ENCODE measurements at places on chromosomes 4 and X.

- no peaks in the 10 kb centered on the region for H3K36me3 ChIP-seq
- H3K4me3 ChIP-seq = no peak overlapping the region
- DNase-seq = no peak
- no peak overlapping the region for H3K27ac ChIP-seq
These were observed 119.5 kb upstream of the CHRDL1 start for GRCh38 chrX:110915111-110915510.

- no peaks in the 10 kb centered on the region for H3K27me3 ChIP-seq
- no peaks in the 10 kb centered on the region for H3K4me1 ChIP-seq
- H3K27ac ChIP-seq = no peak overlapping the region
- DNase-seq = no peak
- H3K4me3 ChIP-seq = no peak overlapping the region
These were observed 194.3 kb upstream of the RPS6KA3 start for GRCh38 chrX:20461002-20461401.

GRCh38 chr4:185786422-185786821 is 25.6 kb downstream of the SORBS2 start:
- no peak overlapping the region for H3K4me3 ChIP-seq
- H3K36me3 ChIP-seq = no peaks in the 10 kb centered on the region
- H3K27me3 ChIP-seq = no peaks in the 10 kb centered on the region
- no peak for DNase-seq
- peaks cover 11% of the 10 kb centered on the region for H3K4me1 ChIP-seq
- H3K27ac ChIP-seq = no peak overlapping the region

GRCh38 chrX:10537308-10537707 is 83.1 kb downstream of the MID1 start:
- H3K27me3 ChIP-seq = no peaks in the 10 kb centered on the region
- no peaks in the 10 kb centered on the region for H3K36me3 ChIP-seq
- DNase-seq = no peak
- H3K27ac ChIP-seq = no peak overlapping the region

DNA sequence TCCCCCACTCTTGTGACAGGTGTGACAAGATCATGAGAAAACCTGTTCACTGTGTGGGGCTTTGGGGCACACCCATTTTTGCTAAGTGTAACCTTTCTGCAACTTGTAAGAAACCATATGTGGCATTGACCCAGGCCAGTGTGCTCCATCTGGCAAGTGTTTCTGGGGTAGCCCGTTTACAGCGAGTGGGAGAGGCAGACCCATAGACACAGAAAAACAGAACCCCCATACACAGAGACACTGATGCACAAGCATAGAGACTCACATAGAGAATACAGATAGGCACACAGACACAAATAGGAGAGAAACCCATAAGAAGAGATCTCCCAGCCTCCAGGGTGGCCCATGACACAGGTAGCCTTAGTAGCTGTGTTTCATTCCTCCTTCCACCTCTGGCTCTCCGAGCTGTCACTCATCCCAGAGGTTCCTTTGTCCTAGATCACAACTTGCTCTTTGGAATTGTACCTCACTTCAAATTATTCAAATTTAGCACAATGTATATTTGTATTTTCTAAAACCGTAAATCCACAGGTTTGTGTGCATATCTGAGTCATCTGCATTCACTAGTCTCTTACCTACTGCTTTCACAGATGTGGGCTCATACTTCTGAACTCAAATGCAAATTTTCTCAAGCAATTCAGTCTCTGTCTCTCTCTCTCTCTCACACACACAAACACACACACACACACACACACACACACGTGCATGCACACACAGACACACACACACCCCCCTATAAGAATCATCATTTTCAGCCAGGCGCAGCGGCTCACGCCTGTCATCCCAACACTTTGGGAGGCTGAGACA is 114.4 kb downstream of the SH3KBP1 start:
- no peaks in the 10 kb centered on the region for H3K36me3 ChIP-seq
- H3K27me3 ChIP-seq = no peaks in the 10 kb centered on the region
- peaks cover 13% of the 10 kb centered on the region for H3K4me1 ChIP-seq
- no peak overlapping the region for H3K4me3 ChIP-seq
- peak overlapping the region; percentile 15 for H3K27ac ChIP-seq

DNA sequence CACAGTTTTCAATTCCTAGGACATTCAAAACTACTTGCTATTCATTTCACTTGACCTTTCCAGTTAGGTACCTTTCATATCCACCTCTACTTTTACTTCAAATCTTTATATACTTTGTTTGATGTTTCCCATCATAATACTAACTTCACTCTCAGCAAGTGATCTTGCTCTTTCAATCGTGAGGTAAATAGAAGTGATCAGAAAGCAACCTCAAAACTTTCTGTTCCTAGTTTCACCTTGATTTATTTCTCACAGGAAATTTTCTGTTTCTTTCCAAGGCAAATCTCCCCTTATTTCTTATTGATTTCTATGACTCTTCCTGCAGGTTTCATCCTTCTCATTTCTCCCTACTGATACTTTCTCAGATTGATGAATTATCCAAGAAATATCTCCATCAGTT is 623.5 kb downstream of the FSTL5 start:
- H3K36me3 ChIP-seq = no peaks in the 10 kb centered on the region
- H3K4me3 ChIP-seq = no peak overlapping the region
- no peaks in the 10 kb centered on the region for H3K27me3 ChIP-seq
- no peak overlapping the region for H3K27ac ChIP-seq

- H3K36me3 ChIP-seq = peaks cover 13% of the 10 kb centered on the region
- H3K27me3 ChIP-seq = no peaks in the 10 kb centered on the region
- no peak overlapping the region for H3K4me3 ChIP-seq
- no peak for DNase-seq
These were observed 156.6 kb downstream of the GATB start for GRCh38 chr4:151604238-151604637.

DNA sequence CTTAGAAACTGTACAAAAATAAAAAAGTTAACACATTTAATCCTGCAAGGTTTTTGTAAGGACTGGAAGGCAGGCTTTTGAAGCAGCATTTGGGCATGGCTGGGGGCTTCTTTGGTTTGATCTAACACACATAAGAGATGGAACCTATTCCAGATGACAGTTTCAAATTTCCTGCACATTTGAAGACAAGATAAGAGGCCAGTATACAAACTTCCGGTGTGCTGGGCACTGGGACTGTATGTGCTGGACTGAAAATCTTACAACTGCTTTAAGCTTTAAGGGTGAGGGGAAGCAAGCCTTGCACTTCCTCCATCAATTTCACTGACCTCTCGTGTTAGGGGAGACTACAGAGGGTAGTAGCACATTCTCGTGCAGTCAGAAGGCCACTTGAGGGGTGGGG is 122.9 kb downstream of the AMMECR1 start:
- no peak overlapping the region for H3K4me3 ChIP-seq
- peaks cover 2% of the 10 kb centered on the region for H3K36me3 ChIP-seq
- peaks cover 3% of the 10 kb centered on the region for H3K4me1 ChIP-seq
- DNase-seq = no peak
- no peaks in the 10 kb centered on the region for H3K27me3 ChIP-seq

GRCh38 chr4:108378164-108378563 is 209.4 kb upstream of the LEF1 start:
- H3K36me3 ChIP-seq = no peaks in the 10 kb centered on the region
- peaks cover 3% of the 10 kb centered on the region for H3K27me3 ChIP-seq
- no peak overlapping the region for H3K27ac ChIP-seq
- no peak for DNase-seq
- no peak overlapping the region for H3K4me3 ChIP-seq

DNA sequence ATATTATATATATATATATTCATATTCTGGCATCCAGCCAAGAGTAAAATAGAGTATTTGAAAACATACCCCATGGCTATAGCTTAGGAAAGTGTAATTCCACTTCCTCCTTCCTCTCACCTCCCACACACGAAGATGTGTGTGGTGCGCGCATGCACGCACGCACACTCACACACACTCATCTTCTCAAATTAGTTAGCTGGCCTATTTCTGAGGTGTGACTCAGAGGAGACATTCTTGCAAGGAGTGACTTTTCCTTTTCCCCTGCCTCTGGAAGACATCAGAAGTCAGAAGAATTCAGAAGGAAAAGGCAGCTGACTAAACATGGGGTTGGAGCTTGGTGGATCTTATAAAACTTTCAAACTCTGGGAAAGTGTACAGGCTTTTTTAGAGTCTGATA is 8.8 kb downstream of the ENPEP start:
- H3K36me3 ChIP-seq = no peaks in the 10 kb centered on the region
- peaks cover 81% of the 10 kb centered on the region for H3K4me1 ChIP-seq
- H3K4me3 ChIP-seq = no peak overlapping the region
- no peaks in the 10 kb centered on the region for H3K27me3 ChIP-seq
- no peak for DNase-seq

DNA sequence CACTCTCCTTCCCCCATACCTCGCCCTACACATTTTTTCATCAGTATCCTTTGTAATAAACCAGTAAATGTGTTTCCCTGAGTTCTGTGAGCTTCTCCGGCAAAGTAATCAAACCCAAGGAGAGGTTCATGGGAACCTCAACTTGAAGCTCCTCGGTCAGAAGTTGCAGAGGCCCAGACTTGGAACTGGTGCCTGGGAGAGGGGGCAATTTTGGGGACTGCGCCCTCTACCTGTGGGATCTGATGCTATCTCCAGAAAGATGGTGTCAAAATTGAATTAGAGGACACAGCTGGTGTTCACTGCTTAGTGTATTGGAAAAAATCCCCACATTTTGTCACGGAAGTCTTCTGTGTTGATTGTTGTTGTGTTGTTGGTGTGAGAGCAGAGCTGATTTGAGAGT is 70.6 kb downstream of the ATP11C start:
- H3K4me1 ChIP-seq = no peaks in the 10 kb centered on the region
- H3K4me3 ChIP-seq = no peak overlapping the region
- DNase-seq = no peak
- H3K36me3 ChIP-seq = no peaks in the 10 kb centered on the region

GRCh38 chr4:88752754-88753153 is 55.1 kb upstream of the NAP1L5 start:
- H3K4me3 ChIP-seq = no peak overlapping the region
- DNase-seq = no peak
- H3K36me3 ChIP-seq = peaks cover 40% of the 10 kb centered on the region
- H3K27me3 ChIP-seq = no peaks in the 10 kb centered on the region

GRCh38 chrX:127466211-127466610 is 586.0 kb downstream of the ACTRT1 start:
- no peaks in the 10 kb centered on the region for H3K4me1 ChIP-seq
- no peaks in the 10 kb centered on the region for H3K36me3 ChIP-seq
- no peak for DNase-seq
- H3K4me3 ChIP-seq = no peak overlapping the region
- H3K27me3 ChIP-seq = no peaks in the 10 kb centered on the region

GRCh38 chr4:100289946-100290345 is 99.7 kb upstream of the DDIT4L start:
- H3K36me3 ChIP-seq = no peaks in the 10 kb centered on the region
- no peak for DNase-seq
- H3K27me3 ChIP-seq = no peaks in the 10 kb centered on the region
- peak overlapping the region; percentile 23 for H3K27ac ChIP-seq
- no peak overlapping the region for H3K4me3 ChIP-seq

DNA sequence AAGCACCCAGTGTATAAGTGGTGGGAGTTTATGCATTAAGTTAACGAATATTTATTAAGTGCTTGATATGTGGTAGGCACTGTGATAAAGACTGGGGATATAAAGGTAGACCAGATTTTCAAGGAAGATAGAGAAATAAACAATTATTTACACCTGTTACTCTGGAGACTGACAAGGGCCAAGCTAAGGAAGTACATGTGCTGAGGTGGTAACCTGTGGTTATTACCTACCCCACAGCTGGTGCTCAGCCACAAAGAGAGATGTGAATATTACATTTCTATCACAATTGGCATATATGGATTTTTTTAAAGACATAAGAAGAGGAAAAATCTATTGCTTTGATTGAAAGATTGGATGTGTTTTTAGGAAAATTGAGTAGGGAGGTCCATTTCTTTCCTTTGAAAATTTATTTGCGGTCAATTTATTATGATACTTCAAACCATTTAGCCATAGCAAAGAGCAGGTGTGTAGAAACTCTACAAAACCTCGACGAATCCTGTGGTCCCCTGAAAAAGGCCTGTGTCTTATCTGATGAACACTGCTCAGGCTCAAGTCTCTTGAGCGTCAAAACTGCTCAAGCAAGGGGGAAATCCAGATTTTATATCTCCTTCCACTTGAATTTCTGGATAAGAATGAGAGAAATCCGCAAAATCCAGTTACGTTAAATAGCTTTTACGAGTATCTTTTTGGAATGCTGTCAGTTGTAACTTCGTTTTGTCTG is 217.7 kb upstream of the HAND2 start:
- H3K4me1 ChIP-seq = peaks cover 10% of the 10 kb centered on the region

DNA sequence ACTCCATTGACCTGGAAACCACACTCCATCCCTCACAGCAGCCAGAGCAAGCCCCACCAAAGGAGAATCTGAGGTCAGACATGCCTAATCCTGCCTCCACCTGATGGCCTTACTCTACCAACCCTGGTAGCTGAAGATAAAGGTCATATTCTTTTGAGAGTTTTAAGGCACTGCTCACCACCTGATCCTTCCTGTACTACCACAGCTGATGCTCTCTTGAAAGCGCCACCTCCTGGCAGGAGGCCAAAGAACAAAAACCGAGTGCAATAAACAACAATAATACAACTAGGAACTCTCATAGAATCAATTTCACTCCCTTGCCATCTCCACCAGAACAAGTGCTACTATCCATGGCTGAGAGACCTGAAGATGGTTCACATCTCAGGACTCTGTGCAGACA is 301.6 kb downstream of the NAF1 start:
- DNase-seq = no peak
- no peak overlapping the region for H3K27ac ChIP-seq
- H3K36me3 ChIP-seq = no peaks in the 10 kb centered on the region
- no peaks in the 10 kb centered on the region for H3K27me3 ChIP-seq
- H3K4me3 ChIP-seq = no peak overlapping the region

- peaks cover 12% of the 10 kb centered on the region for H3K4me1 ChIP-seq
- peaks cover 7% of the 10 kb centered on the region for H3K36me3 ChIP-seq
- H3K27me3 ChIP-seq = no peaks in the 10 kb centered on the region
These were observed 4.6 kb upstream of the IRAK1 start for GRCh38 chrX:154024271-154024670.

DNA sequence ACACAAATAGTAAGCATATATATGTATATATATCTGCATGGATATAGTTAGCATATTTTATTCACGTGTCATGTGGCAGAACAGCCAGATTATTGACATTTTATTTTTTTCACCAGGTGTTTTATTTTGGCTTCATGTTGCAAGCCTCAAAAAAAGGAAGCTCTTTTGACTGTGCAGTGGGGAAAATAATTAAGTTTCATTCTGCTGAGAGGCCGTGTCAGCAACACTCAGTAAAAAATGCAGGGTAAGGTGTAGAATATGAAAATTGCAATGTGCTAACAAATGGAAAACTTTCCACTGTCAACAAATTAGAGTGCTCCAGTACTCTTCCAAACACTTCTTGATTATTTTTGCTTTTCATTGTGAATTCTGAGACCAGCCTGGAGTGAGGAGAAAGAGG is 511.5 kb downstream of the GLUD2 start:
- peaks cover 2% of the 10 kb centered on the region for H3K4me1 ChIP-seq
- H3K27me3 ChIP-seq = no peaks in the 10 kb centered on the region
- H3K36me3 ChIP-seq = no peaks in the 10 kb centered on the region
- DNase-seq = no peak
- no peak overlapping the region for H3K27ac ChIP-seq
